ENCODE measurements at places on chromosomes 6 and 20.

DNA sequence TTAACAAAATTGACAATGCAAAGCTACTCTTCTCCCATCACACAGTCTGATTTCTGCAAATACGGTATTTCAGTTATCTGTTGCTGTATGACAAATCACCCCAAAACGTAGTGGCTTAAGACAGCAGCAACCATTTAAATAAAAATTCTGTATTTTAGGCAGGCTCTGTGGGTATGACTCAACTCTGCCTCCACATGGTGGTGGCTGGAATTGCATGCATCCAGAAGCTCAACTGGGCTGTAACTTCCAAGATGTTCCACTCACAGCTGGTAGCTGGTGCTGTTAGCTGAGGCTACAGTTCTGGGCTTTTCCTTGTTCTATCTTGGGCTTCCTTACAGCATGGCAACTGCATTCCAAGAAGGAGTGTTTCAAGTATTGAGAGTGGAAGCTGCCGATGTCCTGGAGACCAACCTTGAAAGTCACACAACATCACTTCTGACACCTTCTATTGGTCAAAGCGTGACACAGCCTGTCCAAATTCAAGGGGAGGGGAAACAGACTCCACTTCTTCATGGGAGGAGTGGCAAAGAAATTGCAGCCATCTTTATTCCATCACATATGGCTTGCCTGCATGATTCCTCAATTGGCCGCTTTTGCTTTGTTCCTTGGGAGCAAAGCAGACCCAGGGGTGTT is 39.7 kb upstream of the TULP1 start:
- DNase-seq: peak; percentile 75

GRCh38 chr6:85143676-85144075 is 306.2 kb upstream of the NT5E start:
- DNase-seq: no peak

DNA sequence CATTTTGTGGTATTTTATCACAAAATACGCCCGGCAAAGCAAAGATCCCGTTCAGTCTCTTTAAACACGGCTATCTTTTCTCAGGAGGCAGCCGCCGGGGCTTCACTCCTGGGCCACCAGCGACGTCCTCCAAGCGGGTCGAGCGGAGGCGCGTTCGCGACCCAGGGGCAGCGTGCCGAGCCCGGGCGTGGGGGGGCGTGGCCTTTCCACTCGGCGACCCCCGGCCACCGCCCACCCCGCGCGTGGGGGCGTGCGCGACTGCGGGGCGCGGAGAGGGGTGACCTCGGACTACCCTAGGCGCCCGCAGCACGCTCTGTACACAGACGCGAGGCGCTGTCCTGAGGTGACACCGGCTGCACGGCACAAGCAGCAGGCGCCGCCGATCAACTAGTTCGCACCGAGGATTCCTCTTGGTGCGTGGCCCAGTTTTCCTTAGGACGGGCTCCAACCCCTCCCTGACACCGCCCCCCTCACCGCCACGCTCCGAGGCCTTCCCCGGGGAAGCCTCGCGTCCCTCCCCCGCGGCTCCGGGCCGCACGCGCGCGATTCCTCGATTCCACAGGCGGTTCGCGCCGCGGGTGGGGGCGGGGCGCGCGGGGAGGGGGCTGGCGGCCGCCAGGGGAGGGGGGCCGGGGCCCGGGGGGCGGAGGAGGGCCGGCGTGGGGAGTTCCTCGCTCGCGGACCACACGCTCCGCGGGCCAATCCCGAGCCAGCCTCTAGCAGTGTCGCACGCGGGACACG is 1.1 kb upstream of the JARID2 start:
- DNase-seq: peak; percentile 74

GRCh38 chr20:57106030-57106682 is 160.3 kb downstream of the BMP7 start:
- DNase-seq: no peak

- DNase-seq: no peak
These were observed 86.4 kb upstream of the POU3F2 start for GRCh38 chr6:98747960-98748359.

Measured in H9 (cell line).